ENCODE measurements at places on chromosomes 13 and 19.
A peak's percentile ranks its signal among the peaks of the same experiment; 100 is the strongest.

- DNase-seq = no peak
Observed at GRCh38 chr19:38583985-38584305, 33.8 kb downstream of the MAP4K1 start.

- no peak for DNase-seq
Observed at GRCh38 chr13:49356223-49356622, 87.6 kb downstream of the CAB39L start.

GRCh38 chr13:96381681-96382080, 291.8 kb downstream of the HS6ST3 start:
- no peak for DNase-seq

DNA sequence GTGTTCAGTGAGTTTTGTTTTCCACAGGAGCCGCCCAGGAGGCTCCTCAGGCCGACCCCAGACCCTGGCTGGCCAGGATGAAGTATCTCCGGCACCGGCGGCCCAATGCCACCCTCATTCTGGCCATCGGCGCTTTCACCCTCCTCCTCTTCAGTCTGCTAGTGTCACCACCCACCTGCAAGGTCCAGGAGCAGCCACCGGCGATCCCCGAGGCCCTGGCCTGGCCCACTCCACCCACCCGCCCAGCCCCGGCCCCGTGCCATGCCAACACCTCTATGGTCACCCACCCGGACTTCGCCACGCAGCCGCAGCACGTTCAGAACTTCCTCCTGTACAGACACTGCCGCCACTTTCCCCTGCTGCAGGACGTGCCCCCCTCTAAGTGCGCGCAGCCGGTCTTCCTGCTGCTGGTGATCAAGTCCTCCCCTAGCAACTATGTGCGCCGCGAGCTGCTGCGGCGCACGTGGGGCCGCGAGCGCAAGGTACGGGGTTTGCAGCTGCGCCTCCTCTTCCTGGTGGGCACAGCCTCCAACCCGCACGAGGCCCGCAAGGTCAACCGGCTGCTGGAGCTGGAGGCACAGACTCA, 12.9 kb downstream of the B3GNT3 start:
- DNase-seq = peak; percentile 31

DNA sequence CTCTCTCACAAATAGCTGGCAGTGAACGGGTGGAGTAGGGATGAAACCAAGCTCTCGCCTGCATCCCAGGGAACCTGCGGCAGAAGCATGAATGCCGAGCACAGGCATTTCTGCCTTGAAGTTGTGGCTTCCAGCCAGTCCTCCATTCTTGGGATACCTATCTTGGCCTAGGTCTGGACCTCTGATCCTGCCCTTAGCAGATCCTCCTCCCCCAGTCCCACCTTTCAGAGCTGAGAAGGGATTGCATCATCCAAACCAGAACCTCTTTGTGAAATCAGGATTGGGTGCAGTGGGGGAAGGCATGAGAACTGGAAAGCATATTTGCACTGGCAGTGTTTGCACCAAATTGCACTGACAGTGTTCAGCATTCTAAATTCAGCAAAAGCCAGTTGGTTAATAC, 5.8 kb downstream of the ZNF780A start:
- DNase-seq = no peak

DNA sequence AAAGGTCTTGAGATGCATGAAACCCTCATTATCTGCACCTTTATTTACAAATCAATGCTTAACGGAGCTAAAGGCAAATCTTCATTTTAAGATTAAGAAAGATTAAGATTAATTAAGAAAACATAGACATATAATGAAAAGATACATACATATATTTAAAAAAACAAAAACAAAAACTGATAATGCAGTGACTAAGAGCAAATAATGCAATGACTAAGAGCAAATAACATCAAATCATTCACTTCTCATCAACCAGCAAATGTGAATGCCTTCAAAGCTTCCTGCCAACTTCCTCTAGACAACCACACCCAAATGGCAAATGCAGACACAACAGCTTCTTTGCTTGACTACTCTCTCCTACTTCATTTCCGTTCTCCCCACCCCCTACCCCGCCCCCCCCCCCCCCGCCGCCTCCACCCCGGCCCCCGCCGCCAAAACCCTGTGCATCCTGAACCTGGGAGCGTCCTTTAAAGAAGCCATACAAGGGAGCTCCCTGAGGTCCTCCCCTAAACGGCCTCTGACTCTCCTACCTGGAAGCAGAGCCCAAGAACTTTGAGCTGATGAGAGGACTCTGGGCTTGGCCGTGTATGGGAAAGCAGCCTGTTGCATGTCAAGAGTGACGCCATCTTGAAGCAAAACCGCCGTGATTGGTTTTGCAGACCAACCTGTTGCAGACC, 24.5 kb downstream of the TEX101 start:
- peak; percentile 64 for DNase-seq

DNA sequence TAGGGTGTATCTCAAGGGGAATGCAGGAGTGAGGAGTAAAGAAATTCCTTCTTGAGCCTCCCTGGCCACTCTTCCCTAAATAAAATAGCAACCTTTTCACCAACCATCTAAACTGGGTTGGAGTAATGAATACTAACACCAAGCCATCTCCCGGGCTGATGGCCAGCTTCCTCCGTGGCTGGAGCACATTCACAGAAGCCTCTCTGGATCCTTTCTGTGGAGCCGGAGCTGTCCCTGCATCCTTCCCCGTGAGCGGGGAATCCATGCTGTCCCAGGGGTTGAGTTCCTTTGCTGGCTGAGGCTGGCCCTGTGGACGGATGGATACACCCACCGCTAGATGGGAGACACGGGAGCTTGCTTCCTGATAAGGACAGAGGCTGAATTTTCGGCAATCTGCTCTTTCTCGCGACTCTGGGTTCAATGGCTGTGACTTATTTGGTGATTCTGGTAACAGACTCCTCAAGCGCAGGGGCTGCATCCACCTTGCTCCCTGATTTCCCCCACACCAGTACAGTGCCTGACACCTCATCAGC, 370.3 kb downstream of the ZNF536 start:
- DNase-seq = no peak

DNA sequence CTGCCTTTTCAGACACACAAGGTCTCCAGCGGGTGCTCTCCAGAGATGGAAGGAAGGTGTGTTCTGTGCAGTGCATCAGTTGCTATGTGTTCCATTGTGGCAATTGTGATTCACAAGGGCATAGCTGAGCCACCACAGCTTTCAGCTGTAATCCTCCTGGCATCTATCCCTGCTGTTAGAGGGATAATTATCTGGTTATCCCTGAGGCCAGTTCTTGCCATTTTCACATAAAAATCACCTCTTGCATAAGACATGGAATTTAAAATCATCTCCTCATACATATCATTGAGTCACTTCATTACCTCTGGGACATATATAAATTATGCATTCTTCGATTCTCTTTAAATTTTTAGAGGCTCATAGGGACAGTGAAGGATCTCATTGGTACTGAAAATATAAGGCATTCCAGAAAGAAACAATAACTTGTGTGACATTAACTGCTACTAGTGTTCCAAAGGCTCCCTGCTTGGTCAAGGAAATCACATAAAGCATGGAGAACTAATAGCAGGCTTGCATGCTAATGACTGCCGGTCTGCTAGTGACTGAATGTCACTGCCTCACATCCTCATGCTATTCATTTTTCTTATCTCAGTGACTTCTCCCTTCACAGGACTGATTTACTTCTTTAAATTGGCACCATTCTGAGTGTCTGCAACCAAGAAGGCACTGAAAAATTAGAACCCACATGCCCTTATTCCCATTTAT, 214.0 kb downstream of the ENOX1 start:
- DNase-seq = no peak

GRCh38 chr19:38684862-38685665, 37.6 kb downstream of the ACTN4 start:
- no peak for DNase-seq

- DNase-seq = peak; percentile 76
Observed at GRCh38 chr19:18419195-18419698, at the start of gene SSBP4. SSBP4 (plus strand) TSS chr19:18419398; CDS start chr19:18419649, 251 bp downstream.

- DNase-seq = no peak
Observed at GRCh38 chr19:55273978-55274707, 5.8 kb downstream of the HSPBP1 start.

GRCh38 chr19:48558018-48558684, 6.2 kb downstream of the SULT2B1 start:
- no peak for DNase-seq

- no peak for DNase-seq
Observed at GRCh38 chr13:98939660-98940191, 38.1 kb downstream of the DOCK9 start.

DNA sequence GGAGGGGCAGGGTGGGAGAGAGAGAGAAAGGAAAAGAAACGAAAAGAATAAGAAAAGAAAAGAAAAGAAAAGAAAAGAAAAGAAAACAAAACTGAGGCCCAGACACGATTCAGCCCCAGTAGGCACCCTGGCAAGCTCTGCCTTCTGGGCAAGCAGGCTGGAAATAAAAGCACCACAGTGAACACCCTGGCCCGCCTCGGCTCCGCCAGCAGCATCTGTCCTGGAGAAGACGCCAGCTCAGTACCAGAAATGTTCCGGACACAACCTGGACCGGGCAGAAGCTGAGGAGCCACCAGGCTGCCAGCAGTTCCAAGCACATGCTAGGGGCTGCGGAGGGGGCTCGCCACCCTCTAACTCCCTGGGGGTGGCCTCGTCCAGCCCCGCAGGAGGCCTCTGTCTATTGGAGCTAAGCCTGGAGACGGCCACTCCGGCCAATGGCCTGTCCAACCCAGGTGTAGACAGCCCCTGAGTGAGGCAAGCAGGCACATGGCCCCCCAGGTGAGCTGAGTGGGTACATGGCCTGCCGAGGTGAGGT, 11.4 kb upstream of the CPAMD8 start:
- DNase-seq = no peak

- no peak for DNase-seq
Observed at GRCh38 chr19:32289566-32290210, 55.7 kb upstream of the ZNF507 start.
